ENCODE measurements at places on chromosomes 11 and 22. TPM values are rescaled to one million over a fixed set of nuclear protein-coding genes. Genes with fewer than 3 reads are reported as not detected.

Gene SPTBN2
- 11.2 TPM for total RNA-seq

Gene LDHAL6A
- not detected for total RNA-seq

Gene CNGA4
- not detected for total RNA-seq

Gene DDTL
- 1.7 TPM for total RNA-seq

Gene ANO3
- total RNA-seq, result not detected

Gene APOA5
- not detected for total RNA-seq

Gene FERMT3
- total RNA-seq, result 3.1 TPM

Measured in A549 treated with RU486 at 1 μM for 4 hours (cell line).